Retina (tissue), 1 donor: ENCODE measurements at places on chromosomes 12 and 14.
A peak's percentile ranks its signal among the peaks of the same experiment; 100 is the strongest.

DNA sequence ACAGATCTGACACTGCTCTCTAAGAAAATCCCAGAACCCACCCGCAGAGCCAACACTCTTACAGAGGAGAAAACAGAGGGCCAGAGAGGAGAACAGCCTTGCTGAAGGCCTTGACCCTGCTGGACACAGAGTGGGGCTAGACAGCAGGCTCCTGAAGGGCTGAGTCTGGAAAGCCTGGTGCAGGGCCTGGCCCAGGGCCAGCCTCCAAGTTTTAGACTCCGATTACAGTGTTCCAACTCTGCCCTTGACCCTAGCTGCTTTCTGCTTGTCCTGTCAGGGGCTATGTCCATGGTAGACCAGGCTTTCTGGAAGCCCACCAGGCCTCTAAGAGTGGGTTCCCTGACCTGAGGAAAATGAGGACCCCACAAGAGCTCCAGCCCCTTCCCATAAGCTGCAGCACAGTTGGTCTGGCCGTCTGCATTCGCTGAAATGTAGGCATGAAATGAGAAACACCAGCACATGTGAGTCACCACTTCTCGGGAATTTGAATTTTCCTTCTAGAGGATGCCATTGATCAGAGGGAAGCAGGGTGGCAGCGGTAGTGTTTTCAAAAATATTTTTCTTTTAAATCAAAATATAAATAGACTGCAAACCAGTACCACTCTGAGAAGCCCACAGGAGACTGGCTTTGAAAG lies 154.4 kb downstream of the CALM1 start:
- DNase-seq, result no peak

GRCh38 chr12:52633383-52633782 lies 15.0 kb upstream of the KRT73 start:
- DNase-seq, result no peak

- no peak for DNase-seq
Observed at GRCh38 chr12:77998236-77998786, 167.6 kb downstream of the NAV3 start.

GRCh38 chr12:56288705-56289387 lies 11.3 kb downstream of the CS start:
- no peak for DNase-seq

DNA sequence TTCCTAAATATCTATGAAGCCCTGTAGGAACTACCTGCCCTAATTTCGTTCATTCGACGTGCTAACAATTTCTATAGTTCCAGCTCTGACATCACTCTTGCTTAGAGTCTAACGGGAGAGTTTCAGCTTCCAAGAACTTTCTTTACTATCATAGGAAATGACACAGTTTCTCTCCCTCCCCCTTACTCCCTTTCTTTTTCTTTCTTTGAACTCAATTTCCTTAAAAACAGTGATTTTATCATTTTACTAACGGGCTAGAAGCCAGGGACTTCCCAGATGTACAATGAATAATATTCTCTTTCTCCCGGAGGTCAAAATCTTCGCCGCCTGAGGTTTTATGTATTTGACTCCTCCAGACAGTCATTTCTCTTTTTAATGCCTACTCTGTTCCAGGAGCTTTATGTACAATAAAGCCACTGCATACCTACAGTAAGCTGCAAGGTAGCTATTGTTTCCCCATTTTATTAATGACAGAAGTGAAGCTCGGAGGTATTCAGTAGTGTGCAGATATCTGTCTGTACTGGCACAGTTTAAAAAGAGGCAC lies 15.7 kb downstream of the SMCO2 start:
- no peak for DNase-seq

GRCh38 chr14:100618763-100619320 lies 31.6 kb upstream of the BEGAIN start:
- DNase-seq, result peak; percentile 44

GRCh38 chr12:67391656-67392055 lies 122.5 kb downstream of the CAND1 start:
- no peak for DNase-seq

- no peak for DNase-seq
Observed at GRCh38 chr12:3215410-3215975, 138.3 kb downstream of the TSPAN9 start.

GRCh38 chr12:63787306-63787705 lies 7.6 kb downstream of the RXYLT1 start:
- DNase-seq, result no peak

DNA sequence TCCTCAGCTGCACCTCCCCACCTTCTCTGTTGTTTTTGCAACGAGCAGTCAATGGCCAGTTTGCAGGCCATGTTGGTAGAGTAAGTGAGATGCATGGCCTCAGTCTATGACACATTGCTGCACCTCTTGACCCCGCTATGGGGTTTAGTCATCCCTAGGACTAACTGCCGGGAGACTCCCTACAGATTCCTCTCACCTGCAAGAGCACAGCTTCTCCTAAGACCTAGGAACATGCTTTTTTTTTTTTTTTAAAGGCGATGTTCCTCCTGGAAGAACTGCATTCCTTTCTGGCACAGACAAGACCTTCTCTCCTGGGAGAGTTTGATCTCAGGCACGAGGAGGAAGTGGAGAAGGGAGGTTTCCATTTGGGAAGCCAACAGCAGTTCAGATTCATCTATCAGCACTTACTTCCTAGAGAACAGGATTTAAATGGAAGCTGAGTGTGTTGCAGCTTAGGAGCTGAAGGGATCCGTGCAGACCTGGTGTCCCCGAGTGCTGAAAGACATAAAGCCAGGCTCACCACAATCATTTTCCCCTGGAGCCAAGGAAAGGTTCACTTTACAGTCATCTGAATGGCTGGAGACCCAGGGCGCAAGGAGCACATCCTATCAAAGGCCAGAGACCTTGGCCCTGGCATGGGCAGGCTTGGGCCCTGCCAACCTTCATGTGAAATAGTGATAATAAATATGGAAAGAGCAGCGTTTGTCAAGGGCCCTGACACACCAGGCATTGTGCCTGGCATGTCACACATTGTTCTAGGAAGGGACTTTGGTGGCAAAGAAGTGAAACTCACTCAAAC lies 104.1 kb downstream of the LGMN start:
- no peak for DNase-seq

DNA sequence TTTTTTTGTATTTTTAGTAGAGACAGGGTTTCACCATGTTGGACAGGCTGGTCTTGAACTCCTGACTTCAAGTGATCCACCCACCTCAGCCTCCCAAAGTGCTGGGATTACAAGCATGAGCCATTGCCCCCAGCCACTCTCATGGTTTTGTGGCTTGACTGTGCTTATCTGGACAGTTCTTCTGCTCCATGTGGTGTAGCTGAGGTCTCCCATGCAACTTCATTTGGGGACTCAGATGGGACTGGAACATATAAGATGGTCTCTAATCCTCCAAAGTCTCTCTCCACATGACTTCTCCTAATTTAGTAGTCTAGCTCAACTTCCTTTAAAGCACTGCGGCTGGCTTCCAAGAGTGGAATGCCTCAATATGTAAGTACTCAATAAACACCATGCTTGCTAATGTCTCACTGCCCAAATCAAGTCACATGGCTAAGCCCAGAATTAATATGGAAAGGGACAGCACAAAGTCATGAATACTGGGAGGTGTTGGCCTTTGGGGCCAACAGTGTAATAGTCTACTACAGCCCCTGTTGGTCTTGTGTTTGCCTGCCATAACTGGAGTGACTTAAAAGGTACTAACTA lies 7.4 kb downstream of the INHBC start:
- no peak for DNase-seq

DNA sequence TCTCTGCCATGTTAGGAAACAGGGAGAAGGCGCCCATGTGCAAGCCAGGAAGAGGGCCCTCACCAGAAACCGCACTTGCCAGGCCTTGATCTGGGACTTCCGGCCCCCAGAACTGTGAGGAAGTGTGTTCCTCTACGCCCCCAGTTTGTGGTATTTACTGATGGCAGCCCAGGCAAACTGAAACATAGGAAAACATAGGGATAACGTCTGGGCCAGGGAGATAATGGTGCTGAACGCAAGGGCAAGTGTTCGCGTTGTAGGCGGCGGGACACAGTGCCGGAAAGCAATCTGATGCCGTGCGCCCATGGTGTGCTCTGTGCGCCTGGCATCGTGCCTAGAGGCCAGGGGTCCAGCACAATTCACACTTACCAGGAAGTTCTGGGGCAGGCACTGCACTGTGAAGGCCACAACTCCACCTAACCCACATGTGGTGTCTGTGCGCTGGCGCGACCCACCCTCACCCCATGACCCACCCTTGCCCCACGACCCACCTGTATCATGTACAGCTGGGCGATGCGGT lies 53.6 kb downstream of the ARL6IP4 start:
- no peak for DNase-seq

DNA sequence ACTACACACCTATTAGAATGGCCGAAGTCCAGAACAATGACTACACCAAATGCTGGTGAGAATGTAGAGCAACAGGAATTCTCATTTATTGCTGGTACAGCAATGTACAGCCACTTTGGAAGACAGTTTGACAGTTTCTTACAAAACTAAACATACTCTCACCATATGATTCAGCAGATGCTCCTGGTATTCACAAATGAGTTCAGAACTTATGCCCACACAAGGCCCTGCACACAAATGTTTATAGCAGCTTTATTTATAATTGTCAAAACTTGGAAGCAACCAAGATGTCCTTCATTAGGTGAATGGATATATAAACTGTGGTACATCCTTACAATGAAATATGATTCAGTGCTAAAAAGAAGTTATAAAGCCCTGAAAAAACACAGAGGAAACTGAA lies 38.3 kb downstream of the PTHLH start:
- no peak for DNase-seq

DNA sequence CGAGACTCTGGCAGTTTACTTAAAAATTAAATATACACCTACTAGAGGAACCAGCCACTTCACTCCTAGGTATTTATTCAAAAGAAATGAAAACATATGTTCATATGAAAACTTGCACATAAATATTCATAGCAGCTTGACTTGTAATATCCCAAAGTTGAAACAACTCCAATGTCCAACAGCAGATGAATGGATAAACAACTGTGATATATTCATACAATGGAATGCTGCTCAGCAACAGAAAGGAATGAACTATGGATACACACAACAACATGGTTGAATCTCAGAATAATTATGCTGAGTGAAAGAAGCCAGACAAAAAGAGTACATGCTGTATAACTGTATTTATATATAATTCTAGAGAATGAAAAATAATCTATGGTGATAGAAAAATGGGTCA lies 53.4 kb upstream of the DACT1 start:
- no peak for DNase-seq

DNA sequence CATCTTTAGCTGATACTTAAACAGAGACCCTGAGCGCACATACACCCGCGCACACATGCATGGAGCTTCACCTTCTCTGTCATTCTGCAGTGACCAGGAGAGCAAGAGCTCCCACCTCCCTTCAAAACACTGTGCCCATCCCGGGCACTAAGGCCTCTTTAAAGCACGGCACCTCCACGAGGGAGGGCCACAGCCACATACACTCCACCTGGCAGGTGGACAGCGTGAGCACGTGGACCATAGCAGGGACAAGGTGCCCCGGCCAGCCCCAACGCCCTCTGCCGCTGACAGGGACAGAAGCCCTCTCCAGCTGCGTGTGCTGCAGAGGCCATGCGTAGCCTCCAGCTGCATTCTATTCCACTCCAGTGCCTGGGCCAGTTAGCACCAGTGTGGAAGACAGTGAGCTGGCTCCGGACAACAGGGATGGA lies 5.4 kb downstream of the GAPDH start:
- DNase-seq, result no peak

GRCh38 chr14:36646664-36647416 lies 14.8 kb upstream of the PAX9 start:
- peak; percentile 65 for DNase-seq

DNA sequence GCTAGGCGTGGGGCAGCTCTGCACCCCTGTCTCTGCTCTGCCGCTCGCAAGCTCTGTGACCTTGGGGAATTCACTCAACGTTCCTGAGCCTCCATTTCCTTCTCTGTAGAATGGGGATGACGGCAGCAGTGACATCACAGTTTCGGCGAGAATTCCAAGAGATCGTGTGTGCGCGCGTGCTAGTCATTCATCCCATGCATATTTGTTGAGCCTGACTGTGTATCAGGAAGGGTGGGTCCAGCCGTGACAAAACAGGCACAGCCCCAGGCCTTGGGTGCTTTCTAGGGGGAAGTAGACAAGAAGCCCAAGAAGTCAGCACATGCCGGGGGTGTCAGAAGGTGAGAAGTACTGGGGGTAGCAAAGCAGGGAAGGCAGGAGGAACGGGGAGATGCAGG lies 145.6 kb upstream of the NCOR2 start:
- no peak for DNase-seq

DNA sequence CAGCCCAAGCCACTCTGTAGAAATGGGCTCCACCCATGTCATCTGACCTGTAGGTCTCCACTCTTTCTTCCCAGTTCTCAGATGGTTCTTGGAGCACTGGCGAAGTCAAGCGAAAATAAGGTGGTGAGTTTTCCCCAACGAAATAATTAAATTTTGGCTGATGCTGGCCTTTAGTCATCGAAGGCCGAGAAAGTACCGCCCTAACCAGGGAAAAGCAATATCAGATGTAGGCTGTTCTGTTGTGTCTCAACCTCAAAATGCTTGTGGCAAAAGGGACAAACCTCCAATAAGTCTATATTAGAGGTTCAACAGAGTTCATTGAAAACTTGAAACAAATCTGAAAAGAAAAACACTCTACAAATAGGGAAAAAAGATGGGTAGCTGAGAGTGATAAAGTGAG lies 48.6 kb upstream of the BCAT1 start:
- no peak for DNase-seq

- DNase-seq, result no peak
Observed at GRCh38 chr12:89845767-89846166, 137.1 kb upstream of the ATP2B1 start.

GRCh38 chr14:71583194-71583593 lies 349.0 kb upstream of the RGS6 start:
- DNase-seq, result no peak

- no peak for DNase-seq
Observed at GRCh38 chr14:30214014-30214413, 286.4 kb upstream of the PRKD1 start.

DNA sequence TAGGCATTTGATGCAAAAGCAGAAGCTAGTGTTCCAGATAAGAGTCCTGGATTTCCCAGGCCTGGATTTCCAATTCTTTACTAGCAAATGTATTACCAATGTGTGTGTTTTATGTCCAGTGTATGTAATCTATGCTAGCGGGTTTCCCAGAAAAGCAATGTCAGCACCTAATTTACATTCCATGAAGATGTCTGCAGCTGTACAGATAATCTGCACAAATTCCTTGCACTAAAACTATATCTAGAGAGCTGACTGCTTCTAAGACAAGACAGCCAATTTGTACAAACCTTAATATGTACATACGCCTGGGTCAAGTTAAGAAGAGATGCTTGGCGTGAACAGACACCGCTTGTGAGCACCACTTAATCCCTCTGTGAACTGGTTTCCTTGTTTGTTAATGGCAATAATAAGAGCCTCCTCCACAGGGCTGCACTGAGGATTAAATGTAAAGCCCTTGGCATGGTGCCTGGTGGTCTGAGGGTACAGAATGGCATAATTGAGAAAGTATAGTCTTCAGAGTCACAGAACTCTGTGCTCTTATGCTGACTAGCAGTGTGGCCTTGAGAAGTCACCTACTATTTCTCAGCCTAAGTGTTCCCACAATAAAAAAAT lies 185.6 kb downstream of the EPS8 start:
- no peak for DNase-seq

DNA sequence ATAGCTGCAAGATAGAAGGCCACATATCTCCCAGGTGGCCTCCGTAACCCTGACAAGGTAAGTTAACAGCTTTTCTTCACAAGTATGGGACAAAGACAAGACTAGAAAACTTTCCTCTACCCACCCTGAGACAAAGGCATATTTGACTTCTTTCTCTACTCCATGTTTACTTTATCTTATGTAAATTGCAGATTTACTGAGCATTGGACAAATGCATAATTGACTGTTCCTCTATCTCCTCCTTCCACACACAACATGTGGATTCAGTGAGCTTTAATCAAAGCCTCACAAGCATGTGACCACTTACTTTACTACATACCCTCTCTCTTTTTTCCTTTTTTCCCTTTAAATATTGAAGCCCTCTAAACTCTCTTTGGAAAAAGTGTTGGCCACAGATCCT lies 289.1 kb upstream of the TMTC1 start:
- no peak for DNase-seq
